Fibroblast of skin of scalp (primary cell): ENCODE measurements at places on chromosomes 5 and 9.

GRCh38 chr5:151113651-151114050 lies 32.8 kb upstream of the TNIP1 start:
- DNase-seq: no peak

GRCh38 chr9:136587145-136587943 lies 41.5 kb upstream of the NOTCH1 start:
- peak; percentile 68 for DNase-seq

DNA sequence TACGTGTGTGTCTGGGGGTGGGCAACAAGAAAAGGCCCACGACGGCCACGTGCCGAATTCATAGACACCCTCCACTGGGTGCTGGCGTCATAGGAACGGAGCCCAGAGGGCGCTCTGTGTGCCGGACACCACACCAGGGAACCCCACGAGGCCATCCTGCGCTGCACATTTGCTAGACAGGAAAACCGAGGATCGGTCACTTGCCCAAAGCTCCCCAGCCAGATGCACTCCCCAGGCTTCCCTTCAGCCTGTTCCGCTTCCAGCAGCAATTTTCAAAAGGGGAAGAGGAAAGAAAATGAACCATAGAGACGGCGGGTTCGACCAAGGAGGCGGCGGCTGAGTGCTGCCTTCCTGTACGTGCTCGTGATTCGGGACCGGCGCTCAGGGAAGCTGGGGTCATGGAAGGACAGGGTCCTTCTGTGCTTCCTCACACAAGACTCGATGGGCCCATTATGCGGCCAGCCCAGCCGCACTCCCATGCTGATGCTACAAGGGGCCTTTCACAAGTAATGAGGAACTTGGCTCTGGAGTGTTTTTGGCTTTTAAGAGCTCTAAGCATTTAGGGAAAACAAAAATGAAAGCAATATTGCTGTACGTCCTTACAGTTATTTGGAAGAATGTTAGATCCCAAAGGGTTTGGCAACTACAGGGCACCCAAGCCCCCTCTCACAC lies 124.6 kb upstream of the SARDH start:
- DNase-seq: no peak

DNA sequence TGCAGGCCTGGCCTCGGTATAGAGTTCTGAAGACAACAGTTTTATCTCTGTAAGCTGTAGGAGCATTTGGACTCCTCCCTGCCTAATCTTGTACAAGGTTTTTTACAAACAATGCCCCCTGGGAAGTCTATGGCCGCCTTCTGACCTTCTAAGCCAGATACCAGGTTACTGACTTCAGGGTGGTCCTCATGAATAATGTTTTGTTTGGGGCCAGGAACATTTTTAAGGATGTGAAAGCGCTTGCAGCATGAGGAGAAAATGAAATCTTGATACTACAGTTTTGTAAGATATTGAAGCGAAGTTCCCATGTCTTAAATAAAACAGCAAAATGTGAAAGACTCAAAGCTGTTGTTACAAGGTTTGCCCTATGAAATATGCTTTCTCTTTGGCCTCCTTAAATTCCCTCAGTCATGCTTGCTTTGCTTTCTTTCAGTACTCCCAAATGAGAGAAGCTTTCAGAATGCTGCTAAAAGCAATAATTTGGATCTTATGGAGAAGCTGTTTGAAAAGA lies 5.2 kb downstream of the ANKDD1B start:
- peak; percentile 17 for DNase-seq

- DNase-seq: no peak
Measured at GRCh38 chr9:7974335-7974960, 174.9 kb upstream of the DMAC1 start.

- DNase-seq: no peak
Measured at GRCh38 chr5:69167493-69167855, 524 bp downstream of the CCNB1 start.

- DNase-seq: no peak
Measured at GRCh38 chr9:124209279-124209678, 48.5 kb upstream of the NEK6 start.

DNA sequence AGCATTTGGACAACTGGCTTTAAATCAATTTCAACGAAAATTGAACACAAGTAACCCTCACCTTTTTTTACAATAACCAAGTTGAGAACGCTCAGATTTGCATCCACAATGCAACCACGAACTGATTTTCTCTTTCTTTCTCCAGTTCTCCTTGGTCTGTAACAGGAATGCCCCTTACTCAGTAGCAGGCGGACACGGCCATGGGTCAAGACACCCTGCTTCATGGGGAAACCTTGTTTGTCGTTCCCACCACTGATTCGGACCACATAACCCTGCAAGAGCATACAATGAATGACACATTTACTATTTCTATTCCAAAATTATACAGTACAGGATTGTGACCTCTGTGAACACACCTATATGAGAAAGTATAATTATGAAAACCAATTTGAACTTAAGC lies 1.4 kb downstream of the RPS6 start:
- DNase-seq: no peak

DNA sequence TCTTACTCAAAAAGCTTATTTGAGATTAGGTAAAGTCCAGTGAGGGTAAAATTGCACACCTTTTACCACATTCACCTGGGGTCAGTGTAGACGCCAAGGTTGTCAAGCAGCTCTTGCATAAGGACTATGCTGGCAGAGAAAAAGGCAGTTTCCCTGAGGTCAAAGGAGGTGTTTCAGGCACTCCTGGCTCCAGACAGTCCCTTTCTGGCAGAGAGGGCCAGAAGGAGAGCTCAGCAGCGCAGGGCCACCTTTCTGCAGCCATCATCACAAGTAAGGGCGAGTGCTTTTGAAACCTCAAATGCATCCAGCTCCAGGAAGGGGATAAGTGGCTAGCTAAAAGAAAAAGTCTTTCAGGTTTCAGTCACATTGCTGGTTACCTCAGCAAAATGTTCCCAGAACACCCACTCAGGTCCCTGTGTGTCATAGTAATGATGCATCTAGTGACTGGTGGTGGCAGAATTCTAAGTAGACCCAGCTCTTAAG lies 16.7 kb upstream of the IL13 start:
- DNase-seq: no peak

DNA sequence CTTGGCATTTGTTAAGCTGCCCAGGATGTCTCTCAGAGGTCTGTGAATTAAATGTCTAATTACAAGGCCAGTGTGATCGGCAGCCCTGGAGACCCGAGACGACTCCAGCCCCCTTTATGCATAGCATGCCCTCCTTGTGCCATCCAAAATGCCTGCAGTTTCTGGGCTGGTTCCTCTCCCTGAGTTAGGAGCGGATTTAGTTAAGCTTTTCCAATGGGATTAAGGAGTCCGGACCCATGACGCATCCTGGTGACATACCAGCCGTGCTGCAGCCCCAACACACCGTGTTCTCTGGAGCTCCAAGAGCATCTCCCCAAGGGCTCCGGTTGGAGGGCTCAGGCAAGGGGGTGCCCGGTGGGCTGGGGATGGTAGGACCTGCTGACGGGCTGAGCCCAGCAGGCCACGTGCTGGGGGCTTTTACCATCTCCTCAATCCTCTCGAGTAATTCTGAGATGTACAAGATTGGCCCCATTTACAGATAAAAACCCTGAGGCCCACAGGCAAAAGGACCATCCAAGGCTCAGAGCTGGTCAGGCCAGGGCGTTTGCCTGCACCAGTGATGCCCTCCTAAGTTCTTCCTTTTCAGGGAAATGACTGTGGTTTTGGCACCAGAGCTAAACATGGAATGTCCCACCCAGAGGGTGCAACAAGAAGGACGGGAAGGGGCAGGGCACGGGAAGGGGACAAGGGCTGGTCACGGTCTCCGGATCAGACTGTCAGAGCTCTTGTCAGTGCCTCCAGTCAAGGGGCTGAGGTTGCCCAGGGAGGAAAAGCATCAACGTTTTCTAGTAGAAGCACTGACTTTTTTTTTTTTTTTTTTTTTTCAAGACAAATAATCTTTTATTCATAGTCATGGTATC lies 82.6 kb upstream of the PHYKPL start:
- no peak for DNase-seq

- DNase-seq: no peak
Measured at GRCh38 chr9:72614067-72614466, 92.7 kb downstream of the TMC1 start.

DNA sequence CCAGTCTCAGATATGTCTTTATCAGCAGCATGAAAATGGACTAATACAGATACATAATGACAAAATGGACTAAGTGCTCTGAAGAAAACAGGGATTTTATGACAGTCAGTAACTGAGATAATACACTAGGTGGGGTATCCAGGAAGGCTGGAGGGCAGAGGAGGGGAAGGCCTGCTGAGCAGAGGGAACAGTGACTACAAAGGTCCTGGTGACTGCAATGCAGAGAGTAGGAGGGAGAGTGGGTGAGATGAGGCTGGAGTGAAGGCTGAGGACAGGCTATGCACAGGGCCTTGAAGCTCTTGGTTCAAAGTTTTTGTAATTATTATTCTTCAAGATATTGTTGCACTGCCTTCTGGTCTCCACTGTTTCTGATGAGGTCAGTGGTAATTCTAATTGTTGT lies 4.9 kb downstream of the ACOT12 start:
- DNase-seq: no peak

GRCh38 chr5:136080483-136081216 lies 51.9 kb downstream of the TGFBI start:
- peak; percentile 89 for DNase-seq

- no peak for DNase-seq
Measured at GRCh38 chr9:112283582-112284253, 49.7 kb downstream of the PTBP3 start.

DNA sequence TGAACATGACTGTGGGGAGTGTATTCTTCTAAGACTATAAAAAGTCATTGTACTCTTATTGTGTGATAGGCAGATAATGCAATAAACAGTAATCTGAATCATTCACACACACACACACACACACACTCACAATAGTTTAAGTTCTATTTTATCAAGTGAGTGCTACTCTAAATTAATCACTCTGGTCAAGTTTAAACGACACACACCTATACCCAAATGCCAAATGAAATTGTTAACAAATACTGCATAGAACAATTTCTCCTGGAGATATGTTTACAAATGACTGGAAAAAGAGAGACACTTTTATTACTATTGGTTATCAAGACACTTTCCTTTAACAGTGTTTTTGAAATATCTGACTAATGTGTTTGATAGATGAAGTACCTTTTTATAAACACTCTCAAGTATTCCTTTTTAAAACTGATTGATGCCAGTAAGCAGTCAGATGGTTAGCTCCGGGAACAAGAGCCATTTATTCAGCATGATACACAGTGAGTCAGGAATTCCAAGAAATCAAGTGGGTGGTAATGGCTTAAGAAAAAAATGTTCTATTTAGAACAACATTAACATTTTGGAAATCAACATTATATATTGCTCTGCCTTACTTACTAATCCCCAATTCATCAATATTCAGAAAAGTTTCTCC lies 521.6 kb upstream of the ST8SIA4 start:
- peak; percentile 58 for DNase-seq

GRCh38 chr5:179967489-179967888 lies 59.8 kb upstream of the TBC1D9B start:
- no peak for DNase-seq

DNA sequence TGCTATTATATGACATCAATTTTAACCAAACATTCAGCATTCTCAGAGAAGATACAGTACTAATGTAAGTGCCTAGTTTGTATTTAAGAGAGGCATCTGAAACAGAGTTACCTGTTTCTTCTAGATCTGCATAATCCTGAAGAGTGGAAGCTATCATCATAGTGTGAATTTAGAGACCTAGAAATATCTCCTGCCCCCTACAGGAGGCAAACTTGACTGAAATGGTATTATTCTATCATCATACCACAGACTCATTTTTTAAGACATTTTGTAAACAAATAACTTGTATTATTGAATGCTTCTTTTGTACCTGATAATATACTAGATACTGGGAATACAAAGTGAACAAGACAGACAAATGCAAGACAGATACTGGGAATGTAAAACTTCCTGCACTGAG lies 216.8 kb upstream of the RPS23 start:
- DNase-seq: peak; percentile 9

DNA sequence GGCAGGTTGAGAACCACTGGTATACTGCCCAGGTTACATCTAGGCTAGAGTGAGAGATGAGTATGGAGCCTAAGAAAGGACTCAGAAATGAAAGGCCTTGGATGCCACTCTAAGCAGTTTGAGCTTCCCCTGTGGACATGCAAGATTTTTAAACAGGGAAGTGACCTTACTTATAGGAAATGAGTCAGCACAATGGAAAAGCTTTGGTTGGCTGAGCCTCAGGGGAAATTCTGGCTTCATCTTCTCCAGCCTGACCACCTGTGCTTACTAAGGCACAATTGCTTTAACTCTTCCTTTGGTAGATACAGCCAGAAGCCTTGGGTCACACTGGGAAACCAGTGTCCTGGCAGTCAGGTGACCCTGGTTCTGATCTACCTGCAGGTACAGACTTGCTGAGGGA lies 380.2 kb upstream of the ZNF462 start:
- DNase-seq: peak; percentile 31

- DNase-seq: no peak
Measured at GRCh38 chr5:65952259-65952658, 25.9 kb downstream of the ERBIN start.

GRCh38 chr9:119522381-119522780 lies 153.1 kb upstream of the BRINP1 start:
- DNase-seq: no peak

DNA sequence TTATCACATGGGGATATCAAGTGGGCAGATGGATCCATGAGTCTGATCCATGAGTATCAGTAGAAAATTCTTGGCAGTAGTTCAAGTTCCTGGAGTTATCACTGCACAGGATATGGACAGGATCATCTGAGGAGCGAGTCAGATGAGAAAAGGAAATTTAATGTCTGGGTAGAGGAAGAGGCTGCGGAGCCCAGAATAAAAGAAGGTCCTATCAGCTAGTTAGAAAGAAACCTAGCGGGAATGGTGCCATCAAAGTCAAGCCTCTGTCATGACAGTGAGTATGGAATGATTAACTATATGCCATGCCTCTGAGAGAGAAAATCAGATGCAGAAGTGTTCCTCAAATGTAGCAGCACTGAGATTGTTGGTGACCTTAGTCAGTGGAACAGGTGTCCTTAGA lies 248.1 kb downstream of the PIK3R1 start:
- DNase-seq: no peak

- peak; percentile 87 for DNase-seq
Measured at GRCh38 chr5:73818357-73818756, 192.4 kb downstream of the ARHGEF28 start.

DNA sequence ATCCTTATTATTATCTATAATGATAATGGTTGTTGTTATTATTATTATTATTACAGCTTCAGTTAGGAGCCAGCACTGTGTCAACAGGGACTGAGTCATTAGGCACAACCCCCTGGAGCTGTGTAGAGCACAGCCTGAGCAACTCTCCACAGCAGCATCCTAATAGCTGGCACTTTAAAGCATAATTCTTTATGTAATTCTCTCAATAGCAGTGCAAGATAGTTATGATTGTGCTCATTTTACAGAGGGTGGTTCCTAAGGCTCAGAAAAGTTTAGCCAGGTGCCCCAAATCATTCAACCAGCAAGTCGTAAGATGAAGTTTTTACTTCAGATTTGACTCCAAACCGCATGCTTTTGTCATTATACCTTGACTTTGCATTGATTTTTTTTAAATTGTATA lies 390.3 kb downstream of the ANXA1 start:
- no peak for DNase-seq

GRCh38 chr9:110446171-110446570 lies 108.5 kb upstream of the TXNDC8 start:
- no peak for DNase-seq
